Right kidney (tissue), 9 donors: ENCODE measurements at places on chromosomes 5 and 9.

DNA sequence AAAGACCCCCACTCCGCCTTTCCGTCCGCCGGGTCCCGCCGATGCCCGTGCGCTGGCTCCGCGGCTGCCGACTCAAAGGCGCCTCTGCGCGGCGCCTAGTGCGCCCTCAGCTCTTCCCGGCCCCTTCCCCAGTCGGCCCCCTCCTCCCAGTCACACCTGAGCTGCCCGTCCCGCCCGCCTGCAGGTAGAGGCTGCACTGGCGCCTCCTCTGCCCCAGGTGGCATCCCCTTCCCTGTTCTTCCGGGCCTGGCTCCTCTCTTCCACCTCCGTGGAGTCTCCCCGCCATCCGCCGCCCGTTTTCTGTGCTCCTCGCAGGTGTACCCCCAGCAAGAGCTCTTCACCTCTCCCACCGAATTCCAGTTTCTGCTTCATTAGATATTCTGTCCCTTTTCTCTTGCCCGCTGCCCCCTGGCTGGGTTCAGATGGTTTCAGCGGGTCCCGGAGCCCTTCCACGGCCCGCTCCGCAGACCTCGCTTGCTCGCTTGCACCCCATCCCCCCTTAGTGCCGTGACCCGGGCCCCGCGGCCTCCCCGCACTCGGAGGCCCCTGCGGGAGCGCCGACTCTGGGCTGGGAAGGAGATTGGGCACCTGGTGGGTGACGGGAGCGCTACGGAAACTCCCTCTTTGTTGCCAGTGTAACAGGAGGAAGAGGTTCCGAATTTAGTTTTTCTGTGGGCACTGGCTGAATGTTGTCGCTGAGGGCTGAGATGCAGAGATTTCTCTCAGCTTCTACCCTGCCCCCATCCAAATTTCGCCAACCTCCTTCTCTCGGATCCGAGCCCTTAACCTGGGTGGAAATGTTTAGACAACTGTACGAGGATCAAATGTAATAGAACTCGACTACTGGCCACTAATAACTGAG is 809 bp downstream of the SLC44A1 start:
- DNase-seq, result peak; percentile 82

GRCh38 chr5:55492449-55492848 is 42.3 kb downstream of the PLPP1 start:
- DNase-seq, result no peak

- no peak for DNase-seq
Observed at GRCh38 chr5:119745976-119746375, 116.6 kb downstream of the FAM170A start.

- no peak for DNase-seq
Observed at GRCh38 chr5:142386137-142387023, 61.6 kb upstream of the SPRY4 start.

DNA sequence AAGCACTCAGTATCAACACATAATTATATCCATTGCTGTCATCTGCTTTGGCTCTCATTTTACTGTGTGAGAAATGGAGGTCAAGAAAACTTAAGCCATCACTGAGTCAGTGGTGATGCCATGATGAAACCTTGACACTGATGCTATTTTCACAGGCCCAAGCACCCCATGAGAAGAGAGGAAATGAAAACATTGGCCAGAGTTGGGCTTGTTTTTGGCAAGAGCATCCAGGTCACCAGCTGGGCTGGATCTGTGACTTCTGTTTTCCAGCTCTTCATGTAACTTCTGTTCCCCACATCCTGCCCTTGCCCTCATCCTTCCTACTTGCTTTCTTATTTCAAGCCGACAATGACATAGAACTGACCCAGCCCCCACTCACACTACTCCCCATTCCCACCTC is 10.0 kb downstream of the LCP2 start:
- no peak for DNase-seq

- no peak for DNase-seq
Observed at GRCh38 chr9:92385477-92385876, 18.9 kb downstream of the OGN start.

- DNase-seq, result no peak
Observed at GRCh38 chr9:112012026-112012902, 115.7 kb downstream of the UGCG start.

GRCh38 chr5:4375640-4376039 is 764.5 kb upstream of the ADAMTS16 start:
- no peak for DNase-seq

DNA sequence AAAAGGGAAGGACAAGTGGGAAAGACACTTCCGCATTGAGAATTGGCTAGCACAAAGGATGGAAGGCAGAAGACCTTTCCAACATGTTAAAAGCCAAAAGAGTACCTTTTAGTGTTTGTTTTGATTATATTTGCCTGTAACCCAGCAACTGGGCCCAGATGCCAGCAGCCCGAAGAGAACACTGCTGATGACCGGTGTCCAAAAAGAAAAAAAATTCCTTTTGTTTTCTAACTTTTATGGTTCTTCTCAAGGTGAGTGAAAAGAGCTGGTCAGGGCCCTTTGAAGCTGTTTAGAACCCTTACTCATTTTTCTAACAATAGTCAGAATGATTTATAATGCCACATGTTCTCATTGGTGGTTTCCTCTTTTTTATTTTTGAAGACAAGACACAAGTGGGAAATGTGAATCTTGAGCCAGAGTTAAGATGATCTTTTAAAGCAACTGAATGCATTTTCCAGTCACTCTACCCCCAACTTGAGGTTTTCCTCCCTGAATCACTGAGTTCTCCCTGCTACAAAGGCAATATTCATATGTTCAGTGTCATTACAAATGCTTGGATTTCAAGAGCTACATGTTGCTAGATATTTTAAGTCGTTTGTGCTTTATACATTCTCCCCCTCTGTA is 32.3 kb upstream of the ZNF462 start:
- DNase-seq, result no peak

DNA sequence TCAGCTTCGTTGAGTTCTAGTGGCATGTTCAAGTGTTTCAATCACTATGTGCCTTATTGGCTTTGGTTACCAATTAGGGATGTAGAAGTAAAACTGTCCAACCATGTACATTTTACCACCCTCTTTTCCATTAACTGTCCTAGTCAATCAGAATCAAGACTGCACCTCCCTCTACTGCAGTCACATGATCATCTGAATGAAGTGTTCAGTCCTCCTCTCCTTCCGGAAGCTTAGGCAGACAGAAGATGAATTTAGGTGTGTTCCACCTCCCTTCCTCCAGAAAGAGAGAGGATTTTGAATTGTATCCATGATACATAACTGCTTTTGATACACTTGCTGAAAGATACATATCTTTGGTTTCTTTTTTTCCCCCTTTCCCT is 133.7 kb downstream of the ERCC6L2 start:
- no peak for DNase-seq

- DNase-seq, result no peak
Observed at GRCh38 chr5:173729079-173729765, 112.8 kb upstream of the BOD1 start.

- DNase-seq, result no peak
Observed at GRCh38 chr9:83060556-83060955, 2.4 kb downstream of the RASEF start.

- peak; percentile 56 for DNase-seq
Observed at GRCh38 chr5:2751592-2752021, at the start of gene IRX2. TSS of gene IRX2 (minus strand) at chr5:2751677. CDS start at chr5:2751413, 264 bp downstream.

- DNase-seq, result no peak
Observed at GRCh38 chr5:10675177-10675700, 85.8 kb downstream of the DAP start.

- no peak for DNase-seq
Observed at GRCh38 chr9:116700882-116701865, 14.1 kb downstream of the TRIM32 start.
